ENCODE measurements at places on chromosomes 7 and 10.

DNA sequence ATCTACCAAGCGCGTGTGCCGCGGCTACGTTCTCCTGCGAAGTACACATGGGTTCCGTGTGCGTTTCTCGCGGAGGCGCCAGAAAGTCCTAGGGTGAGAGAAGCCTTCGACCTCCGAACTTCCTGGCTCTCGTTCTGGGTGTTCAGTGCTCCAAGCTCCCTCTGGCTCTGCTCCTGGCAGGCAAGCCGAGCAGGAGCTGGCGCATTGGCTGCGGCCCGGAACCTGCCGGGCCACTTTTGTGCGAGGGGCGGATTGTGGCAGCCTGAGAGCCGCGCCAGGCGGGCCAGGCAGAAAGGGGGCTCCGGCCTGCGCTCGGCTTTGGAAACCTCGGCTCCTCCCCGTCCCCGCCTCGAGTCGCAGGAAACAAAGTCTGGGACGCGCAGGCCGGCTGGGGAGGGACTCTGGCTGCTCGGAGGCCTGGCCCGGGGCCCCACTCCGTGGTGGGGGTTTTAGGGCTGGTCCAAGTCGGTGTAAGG, 9.6 kb downstream of the EMX2 start:
- DNase-seq: no peak

DNA sequence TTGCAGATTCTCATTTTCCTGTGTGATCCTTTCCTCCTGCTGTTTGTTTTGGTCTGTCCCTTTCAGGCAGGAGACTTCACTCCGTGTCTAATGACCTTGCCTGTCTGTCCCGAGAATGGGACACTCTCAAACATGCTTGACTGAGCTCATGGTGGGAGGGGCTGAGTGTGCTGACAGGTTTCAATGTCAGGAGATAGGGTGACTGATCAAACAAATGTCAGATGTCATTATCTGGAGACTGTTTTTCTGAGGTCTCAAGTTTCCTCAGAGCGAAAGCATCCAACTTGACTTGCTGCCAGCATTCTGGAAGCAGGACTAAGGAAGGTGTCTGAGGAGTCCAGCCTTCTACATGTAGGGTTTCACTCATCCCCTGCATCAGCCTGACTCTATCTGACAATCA, 228.8 kb upstream of the KIAA1217 start:
- no peak for DNase-seq

GRCh38 chr7:41786944-41787343, 84.1 kb upstream of the INHBA start:
- no peak for DNase-seq

DNA sequence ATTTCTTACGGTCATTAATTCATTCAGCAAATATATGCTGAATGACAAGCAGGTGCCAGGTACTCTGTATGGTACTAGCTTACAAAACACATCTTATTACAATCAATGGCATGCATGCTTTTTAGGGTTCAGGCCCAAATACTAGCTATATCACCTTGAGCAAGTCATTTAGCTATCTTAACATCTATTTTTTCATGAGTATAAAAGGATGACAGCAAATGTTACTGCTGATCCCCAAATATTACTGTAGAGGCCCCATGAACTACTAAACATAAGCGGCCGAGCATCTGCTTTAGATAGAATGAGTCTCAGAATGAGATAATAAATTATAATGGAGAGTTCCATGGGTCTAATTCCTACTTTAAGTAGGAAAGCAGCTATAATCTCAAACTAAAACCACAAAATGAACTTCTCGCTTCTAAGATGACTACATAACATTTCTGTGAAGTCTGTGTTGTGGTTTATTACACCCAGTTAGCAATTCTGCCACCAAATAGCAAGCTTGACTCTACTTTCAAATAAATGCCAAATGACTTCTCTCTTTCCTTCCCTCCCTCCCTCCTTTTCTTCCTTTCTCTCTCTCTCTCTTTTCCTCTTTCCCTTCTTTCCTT, 113.7 kb upstream of the LRRN3 start:
- no peak for DNase-seq

DNA sequence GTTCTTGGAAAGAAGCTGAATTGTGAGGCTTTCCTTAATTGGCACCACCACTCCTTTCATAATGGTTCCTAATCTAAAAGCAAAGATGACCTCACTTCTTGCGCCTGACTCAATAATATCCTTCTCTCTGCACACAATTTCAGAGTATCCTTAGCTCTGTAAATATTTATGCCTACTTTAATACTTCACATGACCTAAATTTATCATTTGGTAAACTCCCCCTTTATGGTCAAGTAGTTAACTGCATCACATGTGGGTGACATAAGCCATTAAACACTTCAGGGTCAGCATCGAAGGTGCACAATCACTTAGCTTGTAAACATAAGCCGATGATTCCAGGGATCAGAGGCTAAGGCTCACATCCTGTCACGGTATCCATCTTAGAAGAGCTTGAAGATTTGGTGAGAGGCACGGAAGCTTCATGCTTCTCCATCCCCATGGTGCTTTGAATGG, 7.3 kb upstream of the RHOBTB1 start:
- DNase-seq: no peak

- no peak for DNase-seq
These were observed 111.2 kb downstream of the GALNT11 start for GRCh38 chr7:152136686-152137085.

- no peak for DNase-seq
These were observed 739.7 kb upstream of the ANKRD30A start for GRCh38 chr10:36385693-36386092.

DNA sequence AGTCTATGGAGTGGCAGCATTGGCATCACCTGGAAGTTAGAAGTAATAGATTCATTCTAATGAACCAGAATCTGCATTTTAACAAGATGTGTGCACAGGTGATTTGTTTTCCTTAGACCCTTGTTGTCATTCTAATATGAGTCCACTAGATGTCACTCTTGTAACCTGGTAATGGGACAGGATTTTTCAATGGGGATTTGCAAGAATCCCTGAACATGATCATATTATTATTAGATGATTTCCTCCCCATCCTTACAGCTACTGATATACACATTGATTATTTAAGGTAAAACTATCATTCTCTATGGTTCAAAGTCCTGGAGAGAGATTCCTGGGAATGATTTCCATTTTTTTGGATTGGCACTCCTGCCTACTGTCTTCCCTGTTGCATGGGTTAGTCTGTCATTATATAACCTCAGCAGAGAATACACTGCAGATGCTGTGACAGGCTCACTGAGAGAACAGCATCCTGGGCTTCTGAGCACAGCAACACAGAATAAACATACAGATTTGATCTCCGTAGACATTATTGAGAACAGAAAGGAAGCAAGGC, 194.9 kb downstream of the SUGCT start:
- DNase-seq: peak; percentile 1

- no peak for DNase-seq
These were observed 945 bp downstream of the ADO start for GRCh38 chr10:62805231-62806099.

- no peak for DNase-seq
These were observed 43.4 kb downstream of the PTTG1IP2 start for GRCh38 chr7:90512821-90513254.

DNA sequence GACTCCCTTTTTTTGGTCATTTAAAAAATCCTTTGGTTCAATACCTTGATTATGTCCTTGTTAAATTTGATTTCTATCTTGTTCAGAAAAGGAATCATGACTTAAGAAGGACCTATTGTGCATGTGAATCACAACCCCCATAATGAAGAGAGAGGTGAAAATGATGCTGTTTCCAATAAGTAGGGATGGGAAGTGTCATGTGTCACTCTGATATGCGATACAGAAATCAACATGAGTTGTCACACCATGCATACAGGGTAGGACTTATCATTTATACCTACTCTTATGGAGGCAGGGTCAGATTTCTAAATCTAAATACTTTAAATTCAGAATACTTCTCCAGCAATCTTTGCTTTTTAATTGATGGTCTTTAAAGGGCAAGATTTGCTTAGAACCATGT, 19.4 kb upstream of the DLX6 start:
- no peak for DNase-seq

GRCh38 chr7:140923358-140924006, 1.2 kb downstream of the BRAF start:
- no peak for DNase-seq

- no peak for DNase-seq
These were observed 760 bp downstream of the THNSL1 start for GRCh38 chr10:25017154-25017590.

GRCh38 chr7:30845426-30846135, 66.1 kb upstream of the AQP1 start:
- DNase-seq: no peak

GRCh38 chr7:75734586-75735458, 3.9 kb downstream of the HIP1 start:
- no peak for DNase-seq

DNA sequence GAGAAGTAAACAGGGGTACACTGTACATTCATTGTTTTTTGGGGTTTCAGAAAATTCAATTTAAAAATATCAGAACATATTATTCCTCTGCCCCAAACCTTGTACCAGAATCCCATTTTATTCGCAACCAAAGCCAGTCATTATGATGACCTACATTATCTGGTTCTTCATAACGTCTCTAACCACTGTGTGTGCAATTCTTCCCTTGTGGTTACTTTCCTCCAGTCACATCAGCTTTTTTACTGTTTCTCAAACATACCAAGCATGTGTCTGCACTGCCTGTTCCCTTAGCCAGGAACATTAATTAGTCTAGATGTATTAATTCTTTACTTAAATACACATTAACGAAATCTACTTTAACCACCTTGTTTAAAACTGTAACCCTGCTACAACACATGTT, 64.8 kb downstream of the THSD7A start:
- DNase-seq: no peak

DNA sequence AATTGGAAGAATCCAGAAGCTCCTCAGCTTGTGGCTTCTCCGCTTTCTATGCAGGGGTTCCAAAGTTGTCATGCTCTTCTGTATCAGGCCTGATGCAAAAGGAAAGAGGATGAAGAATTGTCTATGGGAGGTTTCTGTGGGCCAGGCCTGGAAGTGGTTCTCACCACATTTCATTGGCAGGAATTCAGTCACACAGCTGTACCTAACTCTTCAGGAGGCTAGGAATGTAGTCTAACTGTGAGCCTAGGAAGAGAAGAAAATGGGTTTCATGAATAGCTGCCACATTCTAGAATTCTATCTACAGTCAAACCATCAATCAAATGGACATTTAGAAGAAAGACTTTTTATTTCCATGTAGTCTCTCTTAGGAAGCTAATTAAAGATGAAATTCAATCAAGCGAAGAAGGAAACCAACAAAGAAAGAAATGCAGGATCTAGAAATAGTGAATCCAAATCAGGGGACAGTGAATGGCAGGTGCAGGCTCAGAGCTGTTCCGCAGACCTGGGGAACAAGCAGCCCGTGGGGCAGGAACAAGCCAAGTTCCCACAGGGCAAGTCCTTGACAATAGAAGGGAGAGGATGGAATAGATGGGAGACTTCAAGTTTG, 25.4 kb upstream of the USP6NL start:
- DNase-seq: no peak

GRCh38 chr10:71957546-71958275, 6.5 kb upstream of the CHST3 start:
- no peak for DNase-seq

DNA sequence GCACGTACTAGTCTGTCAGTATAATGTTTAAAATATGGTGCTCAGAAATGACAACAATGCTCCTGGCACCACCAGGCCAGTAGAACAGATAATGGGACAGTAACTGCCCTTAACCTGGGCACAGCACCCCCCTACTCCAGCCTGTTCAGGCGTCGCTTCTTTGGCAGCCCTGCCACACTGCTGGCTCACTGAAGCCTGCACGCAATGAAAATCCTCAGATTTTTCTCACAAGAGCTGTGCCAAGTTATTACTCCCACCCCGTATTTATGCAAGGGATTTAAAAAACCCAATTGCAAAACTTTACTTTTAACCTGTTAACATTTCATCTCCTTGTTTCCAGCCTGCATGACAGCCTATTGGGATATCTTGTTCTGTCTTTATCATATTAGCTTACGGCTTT, 56.6 kb upstream of the LAMB1 start:
- no peak for DNase-seq

GRCh38 chr7:141945356-141945755, 1.4 kb downstream of the CLEC5A start:
- no peak for DNase-seq

GRCh38 chr10:32379318-32379949, 32.5 kb upstream of the EPC1 start:
- peak; percentile 73 for DNase-seq

- no peak for DNase-seq
These were observed 305.8 kb upstream of the KCND2 start for GRCh38 chr7:119967221-119967620.

DNA sequence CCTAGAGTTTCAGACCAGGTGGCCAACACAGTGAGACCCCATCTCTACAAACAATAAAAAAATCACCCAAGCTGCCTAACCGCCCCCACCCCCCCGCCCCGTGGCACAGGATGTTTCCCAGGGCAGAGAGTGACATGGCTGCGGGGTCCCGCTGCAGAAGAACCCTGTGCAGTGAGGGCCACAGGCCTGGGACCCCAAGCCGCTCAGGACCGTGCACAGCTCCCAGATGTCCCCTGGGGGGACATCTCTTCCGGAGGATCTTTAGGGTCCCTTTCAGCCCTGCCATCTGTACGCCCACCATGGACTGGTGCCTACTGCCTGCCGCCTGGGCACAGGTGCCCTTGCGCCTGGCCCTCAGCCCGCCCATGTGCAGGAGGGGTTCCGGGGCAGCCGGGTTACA, 373.6 kb downstream of the DNAJB6 start:
- no peak for DNase-seq

- peak; percentile 24 for DNase-seq
These were observed at the start of gene ZPBP for GRCh38 chr7:50092579-50093491. TSS of gene ZPBP (minus strand) at chr7:50093246. CDS start at chr7:50093194, 52 bp downstream.

GRCh38 chr7:74575083-74575784, 82.3 kb upstream of the GTF2I start:
- no peak for DNase-seq

DNA sequence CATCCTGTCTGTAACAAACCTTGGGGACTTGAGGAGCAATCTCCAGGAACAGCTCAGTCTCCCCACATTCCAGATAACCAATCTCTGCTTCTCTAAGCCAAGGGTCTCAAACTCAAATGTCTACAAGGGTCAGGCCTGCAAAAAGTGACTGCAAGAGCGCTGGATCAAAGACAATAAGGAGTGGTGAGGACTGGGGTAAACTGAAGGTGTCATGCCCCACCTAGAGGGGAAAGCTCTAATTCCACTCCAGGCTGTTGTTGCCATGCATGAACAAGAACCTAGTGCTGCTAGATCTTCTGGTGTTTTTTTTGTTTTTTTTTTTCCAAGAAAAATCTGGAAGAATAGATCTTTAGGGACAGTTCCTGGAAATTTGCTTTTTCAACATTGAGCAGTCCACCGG, 117.9 kb upstream of the MACROH2A2 start:
- DNase-seq: no peak

- DNase-seq: no peak
These were observed 87.6 kb upstream of the MACROH2A2 start for GRCh38 chr10:69965086-69965485.

DNA sequence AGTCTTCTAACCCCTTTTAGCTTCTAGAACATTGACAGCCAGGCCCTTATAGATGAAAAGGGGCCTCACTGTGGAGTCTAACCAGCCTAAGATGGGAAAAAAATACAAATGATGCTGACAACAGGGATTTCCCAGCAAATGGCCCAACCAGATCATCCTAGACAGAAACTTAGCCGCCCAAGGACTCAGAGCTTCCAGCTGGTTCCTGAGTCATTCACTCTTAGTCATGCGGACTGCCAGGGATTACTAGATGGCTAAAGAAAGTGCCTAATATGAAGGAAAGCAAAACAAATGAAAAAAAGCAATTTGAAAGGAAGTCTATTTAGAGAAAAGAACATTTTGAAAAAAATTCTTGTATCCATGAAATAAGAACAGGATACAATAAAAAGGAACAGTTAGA, 23.7 kb downstream of the TSPAN14 start:
- DNase-seq: no peak

GRCh38 chr7:100044718-100045117, 4.9 kb upstream of the ZSCAN21 start:
- no peak for DNase-seq
